ENCODE measurements at places on chromosomes 3 and 15. TPM values are rescaled to one million over a fixed set of nuclear protein-coding genes. Genes with fewer than 3 reads are reported as not detected.

The GPD1L gene
- 19.8 TPM for total RNA-seq

The ZDHHC23 gene
- 2.6 TPM for total RNA-seq

The SCAMP2 gene
- total RNA-seq, result 90.6 TPM

The PIF1 gene
- total RNA-seq, result 28.1 TPM

The CCRL2 gene
- 1.6 TPM for total RNA-seq

The GP5 gene
- 0.23 TPM for total RNA-seq

The CRTC3 gene
- 61.8 TPM for total RNA-seq

The UROC1 gene
- not detected for total RNA-seq

Measured in activated T-helper 2 cell treated with anti-CD3 and anti-CD28 coated beads, Interferon-gamma antibody, Interleukin-2, Interleukin-4, amounts not matched to agents 10 μg/mL and 5 μg/mL and 100 μg/mL, durations not matched to agents 14 hours and 24 hours and 36 hours (primary cell).